Stimulated activated CD4-positive, alpha-beta T cell treated with anti-CD3 and anti-CD28 coated beads, TNF-alpha, amount 100 ng/mL, for 1 hour (primary cell): ENCODE measurements at places on chromosomes 16 and 17.

DNA sequence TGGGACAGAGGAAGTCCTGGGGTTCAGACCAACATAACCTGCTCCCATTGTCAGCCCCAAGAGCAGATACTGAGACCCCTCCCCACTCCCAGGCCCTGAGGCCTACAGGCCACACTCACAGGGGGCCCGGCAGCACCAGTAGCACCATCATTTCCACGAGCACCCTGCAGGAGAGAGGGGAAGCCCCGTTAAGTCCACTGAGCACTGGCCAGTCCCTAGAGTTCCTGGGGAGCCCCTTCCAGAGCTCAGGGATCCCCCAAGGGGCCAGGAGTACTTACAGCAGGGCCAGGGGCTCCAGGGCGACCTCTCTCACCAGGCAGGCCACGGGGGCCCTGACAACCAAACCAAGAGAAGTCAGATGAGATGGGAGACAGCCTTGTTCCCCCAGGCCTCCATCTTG is 5.4 kb downstream of the COL1A1 start:
- no peak for DNase-seq

- no peak for DNase-seq
These were observed 507 bp downstream of the FHOD1 start for GRCh38 chr16:67246756-67247191.

DNA sequence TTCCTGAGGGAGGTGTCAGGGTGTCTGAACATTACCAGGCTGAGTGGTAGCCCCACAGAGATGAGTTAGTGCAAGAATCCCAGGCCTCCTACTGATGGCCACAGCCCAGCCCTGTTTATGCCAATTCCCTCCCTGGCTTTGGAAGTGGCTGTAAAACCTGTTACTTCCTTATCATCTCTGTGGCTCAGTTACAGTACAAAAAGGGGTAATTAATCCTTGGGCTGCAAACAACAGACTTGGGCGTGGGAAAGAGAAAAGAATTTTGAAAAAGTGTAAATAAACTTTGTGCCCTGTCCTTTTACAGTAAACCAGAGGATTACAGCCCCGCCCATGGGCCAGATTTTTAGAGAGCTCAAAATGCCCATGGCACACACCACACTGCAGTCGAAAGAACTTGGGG is 73.1 kb upstream of the AXIN2 start:
- no peak for DNase-seq

DNA sequence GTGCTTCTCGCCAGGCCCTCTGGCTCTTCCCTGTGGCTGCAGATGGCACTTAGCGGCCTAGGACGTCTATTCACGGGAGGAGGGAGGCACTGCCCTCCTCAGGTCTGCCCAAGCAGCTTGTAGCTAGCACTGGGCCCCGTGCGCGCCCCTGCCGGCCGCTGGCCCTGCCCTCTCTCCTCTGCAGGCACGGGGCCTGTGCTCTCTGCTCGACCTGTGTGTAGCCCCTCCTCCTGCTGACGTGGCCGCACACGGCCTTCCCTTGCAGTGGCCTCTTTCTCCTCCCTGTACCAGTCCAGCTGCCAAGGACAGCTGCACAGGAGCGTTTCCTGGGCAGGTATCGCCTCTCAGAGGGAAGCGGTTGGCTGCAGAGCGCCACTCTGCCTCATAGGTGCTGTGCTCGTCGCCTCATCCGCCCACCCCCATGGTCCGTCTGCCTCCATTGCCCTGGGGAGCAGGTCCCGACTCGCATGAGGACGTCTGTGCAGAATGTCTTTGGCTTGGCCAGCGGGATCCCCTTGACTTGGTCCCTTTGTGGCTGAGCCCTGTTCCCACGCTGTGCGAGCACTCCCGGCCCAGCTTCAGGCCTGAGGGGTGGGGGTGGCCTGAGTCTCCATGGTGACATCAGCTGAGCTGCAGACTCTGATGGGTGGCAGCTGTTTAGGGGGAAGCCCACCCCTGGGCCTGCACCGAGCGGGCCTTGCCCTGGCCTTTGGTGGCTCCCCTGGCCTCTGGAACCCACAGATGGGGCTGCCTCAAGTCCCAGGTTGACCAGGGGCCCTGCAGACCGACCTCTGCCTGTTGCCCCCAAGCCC is 34.6 kb downstream of the TSC2 start:
- DNase-seq: no peak

GRCh38 chr17:17672453-17673368 is 8.5 kb upstream of the RAI1 start:
- DNase-seq: no peak

DNA sequence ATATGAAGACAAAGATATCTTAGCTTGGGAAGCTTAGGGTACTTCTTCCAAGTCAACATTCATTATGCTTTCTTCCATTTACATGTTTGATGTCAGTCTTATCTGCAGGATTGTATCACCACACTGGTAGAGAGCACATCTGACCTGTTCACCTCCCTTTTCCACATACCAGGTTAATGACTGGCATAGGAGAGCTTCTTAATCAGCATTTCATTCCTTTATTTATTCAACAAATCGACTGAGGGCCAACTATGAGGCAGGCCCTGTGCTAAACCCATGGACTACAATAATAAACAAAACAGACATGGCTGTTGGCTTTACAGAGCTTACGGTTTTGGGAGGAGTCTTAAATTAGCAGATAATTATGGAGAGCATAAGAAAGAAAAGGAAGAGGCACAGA is 378.1 kb upstream of the CDH11 start:
- DNase-seq: no peak

DNA sequence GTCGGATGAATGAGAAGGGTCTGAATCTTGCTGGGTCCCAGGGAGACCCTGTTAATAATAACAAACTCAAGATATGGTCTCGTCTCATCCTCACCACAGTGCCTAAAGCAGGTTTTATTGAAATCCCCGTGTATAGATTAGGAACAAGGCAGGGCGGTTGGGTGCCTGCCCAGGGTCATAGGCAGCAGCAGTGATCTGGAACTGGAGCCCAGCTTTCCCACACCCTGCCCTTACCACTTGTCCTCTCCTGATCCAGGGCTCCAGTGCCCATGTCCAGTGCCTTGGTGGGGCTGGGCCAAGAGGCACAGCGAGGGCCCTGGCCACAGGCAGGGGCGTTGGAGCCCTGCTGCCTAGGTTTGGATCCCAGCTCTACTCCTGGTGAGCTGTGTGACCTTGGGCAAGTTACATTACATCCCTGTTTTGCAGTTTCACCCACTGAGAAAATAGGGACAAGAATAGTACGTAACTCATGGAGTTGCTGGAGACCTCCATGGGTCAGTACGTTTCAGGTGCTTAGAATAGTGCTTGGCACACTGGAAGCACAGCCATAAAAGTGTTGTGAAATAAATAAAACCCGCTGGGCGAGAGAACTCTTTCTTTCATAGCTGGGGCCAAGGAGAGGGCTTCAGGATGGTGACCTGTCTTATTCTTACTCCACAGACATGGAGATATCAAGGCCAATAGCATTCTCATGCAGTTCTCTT is 13.9 kb downstream of the SOCS3 start:
- DNase-seq: no peak

DNA sequence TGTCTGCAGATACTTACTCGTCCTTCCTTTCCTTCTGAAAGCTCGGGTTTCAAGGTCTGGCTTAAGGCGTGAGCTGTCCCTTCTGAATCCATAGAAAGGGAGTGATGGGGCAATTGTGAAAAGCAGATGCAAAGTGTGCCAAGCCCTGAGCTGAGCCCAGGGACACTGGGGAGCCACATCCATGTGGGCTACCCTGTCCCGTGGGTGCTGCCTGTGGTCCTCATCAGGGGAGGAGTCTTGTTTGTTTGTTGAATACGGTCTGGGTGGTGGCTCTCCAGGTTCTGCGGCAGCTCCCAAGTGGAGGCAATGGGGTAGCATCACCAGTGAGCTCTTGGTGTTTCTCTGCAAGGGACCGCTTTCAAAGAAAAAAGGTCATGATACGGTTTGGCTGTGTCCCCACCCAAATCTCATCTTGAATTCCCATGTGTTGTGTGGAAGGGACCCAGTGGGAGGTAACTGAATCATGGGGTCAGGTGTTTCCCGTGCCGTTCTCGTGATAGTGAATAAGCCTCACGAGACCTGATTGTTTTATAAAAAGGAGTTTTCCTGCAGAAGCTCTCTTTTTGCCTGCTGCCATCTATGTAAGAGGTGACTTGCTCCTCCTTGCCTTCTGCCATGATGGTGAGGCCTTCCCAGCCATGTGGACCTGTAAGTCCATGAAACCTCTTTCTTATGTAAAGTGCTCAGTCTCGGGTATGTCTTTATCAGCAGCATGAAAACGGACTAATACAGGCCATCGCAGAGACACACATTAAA is 1.0 kb upstream of the ALG1 start:
- DNase-seq: no peak

DNA sequence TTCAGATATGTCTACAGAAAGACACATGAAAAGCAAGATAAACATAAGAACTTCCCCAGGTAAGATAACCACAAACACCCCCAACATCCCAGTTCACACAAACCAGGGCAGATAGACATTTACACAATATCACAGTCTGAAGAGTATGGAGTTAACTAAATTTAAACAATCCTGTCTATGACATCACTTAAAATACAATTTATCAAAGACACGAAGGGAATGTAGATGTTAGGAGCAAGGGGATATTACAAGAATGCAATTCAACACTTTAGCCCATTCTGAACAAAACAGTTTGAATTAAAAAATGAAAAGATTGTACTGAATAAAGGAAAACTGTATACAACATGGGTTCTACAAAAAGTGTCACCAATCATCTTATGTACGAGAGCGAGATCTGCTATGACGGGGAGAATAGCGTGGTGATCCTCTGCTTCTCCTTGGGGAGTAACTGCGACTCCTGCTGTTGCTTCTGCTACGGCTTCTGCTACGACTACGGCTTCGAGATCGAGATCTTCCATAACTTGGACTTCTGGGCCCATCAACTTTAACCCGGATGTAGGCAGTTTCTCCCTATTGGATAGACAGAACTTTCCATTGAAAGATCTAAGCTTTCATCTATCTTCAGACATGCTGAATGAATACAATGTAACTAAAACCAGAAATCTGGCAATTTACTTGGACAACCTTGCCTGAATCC is 1.9 kb downstream of the SRSF1 start:
- no peak for DNase-seq

GRCh38 chr16:67228905-67229304 is 2.0 kb downstream of the TMEM208 start:
- DNase-seq: no peak

- no peak for DNase-seq
These were observed 486 bp downstream of the SYT17 start for GRCh38 chr16:19168371-19169081.

DNA sequence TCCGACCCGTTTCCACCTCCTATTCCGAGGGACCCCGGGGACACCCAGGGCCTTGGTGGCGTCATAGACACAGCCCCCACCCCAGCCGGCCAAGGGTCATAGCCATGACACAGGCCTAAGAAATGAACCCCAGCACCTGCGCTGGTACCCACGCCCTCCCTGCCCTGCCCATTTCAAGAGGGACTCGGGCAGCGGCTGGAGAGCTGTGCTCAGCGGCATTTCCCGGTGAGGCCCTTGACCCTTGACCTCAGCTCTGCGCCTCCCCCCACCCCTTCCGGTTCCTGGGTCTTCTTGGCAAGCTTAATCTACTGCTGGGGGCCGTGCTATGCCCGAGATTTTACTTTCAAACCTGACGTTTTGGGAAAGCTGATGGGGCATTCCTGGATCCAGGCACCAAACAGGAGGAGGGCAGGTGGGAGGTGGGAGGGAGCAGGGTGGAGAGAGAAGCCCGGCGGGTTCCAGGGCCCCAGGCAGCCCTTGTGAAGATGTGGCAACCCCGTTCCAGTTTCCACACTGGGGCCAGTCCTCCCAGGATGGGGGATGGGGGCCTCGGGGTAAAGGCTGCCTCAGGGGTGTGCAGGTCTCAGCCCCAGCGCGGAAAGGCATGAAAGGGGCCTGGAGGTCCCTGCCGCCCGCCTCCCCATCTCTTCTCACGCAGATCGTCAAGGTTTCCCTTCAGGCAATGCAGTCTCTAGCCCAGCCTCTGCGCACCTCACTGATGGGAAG is at the start of gene SLC22A31:
TSS of gene SLC22A31 (minus strand) at position 414 of the 726 bp plus-strand sequence. CDS start at position 378, 36 bp downstream.
- no peak for DNase-seq

GRCh38 chr16:28189245-28189644 is 22.5 kb downstream of the XPO6 start:
- no peak for DNase-seq

- DNase-seq: no peak
These were observed 21.6 kb downstream of the SPNS2 start for GRCh38 chr17:4520060-4520893.

DNA sequence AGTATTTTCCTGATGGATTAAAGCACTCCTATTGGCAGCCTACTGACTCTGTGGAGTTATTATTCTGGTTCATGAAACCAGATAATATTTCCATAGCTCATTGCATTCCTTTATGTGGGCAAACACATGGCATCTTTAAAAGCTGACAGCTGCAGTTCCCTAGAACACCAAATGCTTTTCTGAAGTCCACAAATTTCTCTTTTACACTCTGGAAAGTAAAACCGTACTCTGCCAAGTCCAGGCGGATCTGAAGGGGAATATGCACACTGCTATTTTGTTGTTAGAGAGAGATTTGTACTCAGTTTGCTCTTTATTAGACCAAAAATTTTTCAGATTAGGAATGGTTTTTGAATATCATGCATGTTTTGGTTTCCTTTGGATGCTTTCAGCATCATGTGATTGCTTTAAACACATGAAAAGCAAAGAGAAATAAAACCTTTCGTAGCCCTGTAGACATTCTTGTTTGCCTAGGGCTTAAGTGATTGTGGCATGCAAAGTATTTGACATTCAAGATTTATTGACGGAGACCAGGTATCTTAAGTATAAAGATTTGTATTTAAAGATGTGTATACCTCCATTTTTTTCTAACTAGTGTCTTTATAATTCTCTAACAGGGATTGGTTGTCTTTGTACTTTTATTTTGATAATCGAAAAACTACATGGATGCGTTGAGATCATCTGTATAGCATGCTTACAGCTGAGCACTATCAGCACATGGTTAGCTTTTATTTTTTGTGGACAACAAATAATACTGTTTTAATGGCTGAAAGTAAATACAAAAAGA is 19.5 kb downstream of the SEC14L1 start:
- no peak for DNase-seq

GRCh38 chr17:30808785-30809286 is 15.7 kb downstream of the CRLF3 start:
- DNase-seq: no peak

GRCh38 chr17:41697122-41697962 is 8.7 kb downstream of the EIF1 start:
- no peak for DNase-seq

DNA sequence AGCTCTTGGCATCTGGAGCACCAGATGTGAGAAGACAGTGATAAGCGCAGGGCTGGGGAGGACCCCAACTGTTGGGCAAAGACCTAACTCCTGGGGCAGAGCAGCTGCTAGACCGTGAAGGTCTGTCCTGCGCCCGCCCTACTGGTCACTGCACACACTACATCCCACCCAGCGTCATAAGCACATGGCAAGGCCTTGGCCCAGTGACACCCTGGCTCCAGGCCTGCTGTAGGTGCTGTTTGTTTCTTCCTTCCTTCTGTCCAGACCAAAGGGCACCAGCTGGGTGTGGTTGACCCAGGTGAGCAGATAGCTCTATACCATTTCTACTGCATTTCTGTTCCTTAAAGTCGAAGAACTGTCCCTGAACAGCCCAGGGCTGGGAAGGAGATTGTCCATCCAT is 6.4 kb downstream of the TRPV3 start:
- DNase-seq: no peak

GRCh38 chr17:83119987-83120864 is 40.8 kb downstream of the METRNL start:
- DNase-seq: no peak
